ENCODE measurements at places on chromosomes 12 and 14. TPM values are rescaled to one million over a fixed set of nuclear protein-coding genes. Genes with fewer than 3 reads are reported as not detected.

DNA sequence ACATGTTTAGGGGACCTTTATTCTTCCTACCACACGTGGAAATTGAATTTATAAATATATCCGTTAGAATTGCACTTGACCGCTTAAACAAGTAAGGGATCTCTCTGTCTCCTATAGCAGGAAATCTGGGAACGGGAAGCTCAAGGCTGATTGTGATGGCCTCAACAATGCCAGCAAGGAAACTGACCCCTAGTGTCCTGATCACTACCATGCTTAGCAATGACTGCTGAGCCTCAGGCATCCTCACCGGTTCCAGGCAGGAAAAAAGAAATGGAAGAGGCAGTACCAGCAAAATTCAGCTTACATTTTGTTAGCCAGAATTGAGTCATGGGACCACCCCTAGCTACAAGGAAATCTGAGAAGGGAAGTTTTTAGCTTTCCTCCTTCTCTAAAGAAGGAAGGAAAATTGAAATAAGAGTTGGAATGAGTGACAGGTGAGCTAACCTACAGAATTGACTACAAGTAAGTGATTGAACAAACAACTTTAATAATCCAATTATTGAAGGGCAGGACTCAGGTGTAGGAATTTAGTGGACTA is 43.9 kb upstream of the AMN1 start:
- H3K4me3 ChIP-seq, result no peak overlapping the region
- peaks cover 12% of the 10 kb centered on the region for H3K4me1 ChIP-seq
- DNase-seq, result no peak
- peak overlapping the region; percentile 37 for H3K27ac ChIP-seq
- H3K27me3 ChIP-seq, result no peaks in the 10 kb centered on the region
- H3K36me3 ChIP-seq, result no peaks in the 10 kb centered on the region

DNA sequence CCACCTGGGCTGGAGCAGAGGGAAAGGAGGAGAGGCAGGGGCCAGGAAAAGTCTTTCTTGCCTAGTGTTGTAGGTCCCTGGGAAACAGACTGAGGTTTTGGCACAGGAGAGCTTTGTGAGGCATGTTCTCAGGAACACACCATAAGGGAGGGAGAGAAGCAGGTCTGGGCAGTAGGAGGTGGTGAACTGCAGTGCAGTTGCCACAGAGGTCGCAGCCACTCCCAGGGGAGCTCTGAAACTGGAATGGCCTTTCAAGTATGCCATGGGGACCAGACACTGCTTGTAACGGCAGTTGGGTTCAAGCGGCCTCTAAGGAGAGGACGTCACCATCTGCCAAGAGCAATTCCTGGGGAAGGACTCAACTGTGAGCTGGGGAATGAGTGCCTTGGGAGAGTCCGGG is 35.4 kb upstream of the NKX2-8 start:
- H3K36me3 ChIP-seq, result no peaks in the 10 kb centered on the region
- no peak overlapping the region for H3K27ac ChIP-seq
- H3K4me1 ChIP-seq, result no peaks in the 10 kb centered on the region
- H3K27me3 ChIP-seq, result no peaks in the 10 kb centered on the region
- DNase-seq, result no peak
- H3K4me3 ChIP-seq, result no peak overlapping the region

GRCh38 chr14:67722293-67722692 is 20.6 kb downstream of the RDH12 start:
- no peak overlapping the region for H3K27ac ChIP-seq
- H3K27me3 ChIP-seq, result no peaks in the 10 kb centered on the region

DNA sequence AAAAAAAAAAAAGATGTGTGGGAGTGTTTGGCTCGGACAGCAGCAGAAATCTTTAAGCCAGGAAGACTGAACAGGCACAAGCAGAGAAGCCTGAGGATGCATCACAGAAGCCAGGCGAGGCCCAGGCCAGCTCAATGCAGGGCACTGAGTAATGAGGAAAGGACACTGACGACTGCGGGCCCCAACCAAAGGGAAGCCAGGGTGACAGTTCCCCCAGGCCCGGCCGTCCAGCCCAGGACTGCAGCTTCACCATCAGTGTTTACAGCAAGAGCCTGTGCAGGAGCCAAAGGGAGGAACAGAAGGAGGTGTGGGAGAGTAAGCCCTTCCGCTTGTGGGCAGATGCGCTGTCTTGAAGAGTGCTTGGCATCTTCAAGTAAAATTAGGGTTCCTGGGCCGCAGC is 205.3 kb upstream of the SFSWAP start:
- no peak overlapping the region for H3K4me3 ChIP-seq
- no peak overlapping the region for H3K27ac ChIP-seq
- no peaks in the 10 kb centered on the region for H3K4me1 ChIP-seq
- H3K36me3 ChIP-seq, result no peaks in the 10 kb centered on the region
- H3K27me3 ChIP-seq, result no peaks in the 10 kb centered on the region

A2ML1 gene
- not detected for total RNA-seq

TMEM233 gene
- 0.34 TPM for total RNA-seq

GRCh38 chr14:90495357-90496276 is 98.8 kb downstream of the CALM1 start:
- no peaks in the 10 kb centered on the region for H3K36me3 ChIP-seq
- H3K4me1 ChIP-seq, result no peaks in the 10 kb centered on the region
- peak; percentile 49 for DNase-seq
- no peak overlapping the region for H3K27ac ChIP-seq
- no peak overlapping the region for H3K4me3 ChIP-seq
- no peaks in the 10 kb centered on the region for H3K27me3 ChIP-seq

- no peak for DNase-seq
- H3K4me1 ChIP-seq, result peaks cover 30% of the 10 kb centered on the region
- no peaks in the 10 kb centered on the region for H3K27me3 ChIP-seq
- no peaks in the 10 kb centered on the region for H3K36me3 ChIP-seq
Measured at GRCh38 chr14:22497144-22497423, 91.9 kb downstream of the DAD1 start.

- no peaks in the 10 kb centered on the region for H3K4me1 ChIP-seq
- peak within 1 kb of the TSS; percentile 71 for H3K4me3 ChIP-seq
- peak within 1 kb of the TSS; percentile 88 for H3K27ac ChIP-seq
Measured at GRCh38 chr12:65278576-65279368, at the start of gene MSRB3. Gene MSRB3 (plus strand): TSS chr12:65278683. CDS start chr12:65308580, 29,897 bp downstream.
